ENCODE measurements at places on chromosomes 13 and 19.

- DNase-seq, result no peak
Observed at GRCh38 chr19:4173479-4174212, 8.7 kb downstream of the SIRT6 start.

- no peak for DNase-seq
Observed at GRCh38 chr19:14699641-14700040, 9.8 kb downstream of the ZNF333 start.

GRCh38 chr13:26061947-26062346 is 10.1 kb upstream of the SHISA2 start:
- no peak for DNase-seq

DNA sequence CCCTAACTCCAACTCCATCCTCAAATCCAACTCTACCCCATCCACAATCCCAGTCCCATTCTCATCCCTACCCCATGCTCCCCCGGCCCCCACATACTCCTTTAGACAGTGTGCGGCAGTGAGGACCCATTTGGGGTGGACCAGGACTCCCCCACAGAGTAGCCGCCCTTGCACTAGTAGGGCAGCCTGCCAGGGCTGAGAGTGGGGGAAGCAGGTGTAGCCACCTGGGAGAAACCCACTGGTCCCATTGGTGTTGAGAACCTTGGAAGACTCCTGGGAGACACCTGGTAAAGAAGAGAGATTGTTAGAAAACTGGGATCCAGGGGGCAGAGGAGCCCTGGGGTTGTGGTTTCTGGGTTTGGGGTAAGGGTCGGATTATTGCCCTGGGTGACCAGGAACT is 4.6 kb downstream of the KLK13 start:
- no peak for DNase-seq

DNA sequence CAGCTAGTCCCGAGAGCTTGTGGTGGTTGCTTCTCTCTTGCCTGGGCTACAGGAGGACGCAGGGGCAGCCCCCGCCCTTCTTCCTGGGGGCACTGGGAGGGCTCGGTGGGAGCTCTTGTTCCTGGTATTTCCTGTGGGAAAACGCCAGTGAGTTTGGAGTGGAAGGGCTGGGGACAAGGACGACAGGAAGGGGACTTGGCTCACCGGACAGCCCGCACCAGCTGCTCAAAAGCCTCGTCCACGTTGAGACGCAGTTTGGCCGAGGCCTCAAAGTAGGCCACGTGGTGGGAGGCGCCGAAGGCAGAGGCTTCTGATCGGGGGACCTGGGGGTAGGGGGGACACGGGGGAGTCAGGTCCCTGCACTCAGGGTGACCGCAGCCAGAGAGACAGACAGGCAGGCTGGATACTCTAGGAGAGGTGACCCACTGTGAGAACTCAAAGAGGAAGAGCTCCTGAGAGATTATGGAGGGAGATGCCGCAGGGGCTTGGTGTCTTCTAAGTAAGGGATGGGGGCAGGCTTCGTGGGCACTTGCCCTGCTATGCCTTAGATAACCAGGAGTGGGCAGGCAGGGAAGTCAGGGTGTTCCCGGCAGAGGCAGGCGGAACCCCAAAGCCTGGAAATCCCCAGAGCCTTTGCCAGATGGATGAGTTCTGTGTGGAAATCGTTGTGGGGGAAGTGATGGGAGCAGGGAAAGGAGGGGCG is 4.3 kb downstream of the RRAS start:
- no peak for DNase-seq

DNA sequence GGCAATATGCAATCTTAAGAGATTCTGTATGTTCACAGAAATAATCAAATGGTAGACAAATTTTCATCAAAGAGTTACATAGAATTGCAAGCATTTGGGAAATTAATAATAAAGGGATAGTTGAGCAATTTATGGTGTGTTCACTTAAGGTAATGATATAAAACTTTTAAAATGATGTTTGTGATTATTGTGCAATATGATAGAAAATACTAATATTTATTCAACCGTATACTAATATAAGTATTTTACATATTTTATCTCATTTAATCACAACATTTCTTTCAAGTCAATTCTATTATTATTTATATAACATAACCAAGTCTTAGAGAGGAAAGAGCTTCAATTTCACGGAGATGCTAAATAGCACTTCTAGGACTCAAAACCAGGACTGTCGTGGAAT is 716.8 kb upstream of the MIR17HG start:
- DNase-seq, result no peak

DNA sequence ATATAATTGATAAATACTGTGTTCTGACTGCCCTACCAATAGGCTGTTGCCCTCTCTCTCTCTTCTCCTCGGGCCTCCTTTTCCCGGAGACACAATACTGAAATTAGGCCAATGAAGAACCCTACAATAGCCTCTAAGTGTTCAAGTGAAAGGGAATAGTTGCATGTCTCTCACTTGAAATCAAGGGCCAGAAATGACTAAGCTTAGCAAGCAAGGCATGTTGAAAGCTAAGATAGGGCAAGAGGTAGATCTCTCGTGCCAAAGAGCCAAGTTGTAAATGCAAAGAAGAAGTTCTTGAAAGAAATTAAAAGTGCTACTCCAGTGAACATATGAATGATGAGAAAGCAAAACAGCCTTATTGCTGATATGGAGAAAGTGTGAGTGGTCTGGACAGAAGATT is 13.3 kb downstream of the KATNAL1 start:
- DNase-seq, result no peak

DNA sequence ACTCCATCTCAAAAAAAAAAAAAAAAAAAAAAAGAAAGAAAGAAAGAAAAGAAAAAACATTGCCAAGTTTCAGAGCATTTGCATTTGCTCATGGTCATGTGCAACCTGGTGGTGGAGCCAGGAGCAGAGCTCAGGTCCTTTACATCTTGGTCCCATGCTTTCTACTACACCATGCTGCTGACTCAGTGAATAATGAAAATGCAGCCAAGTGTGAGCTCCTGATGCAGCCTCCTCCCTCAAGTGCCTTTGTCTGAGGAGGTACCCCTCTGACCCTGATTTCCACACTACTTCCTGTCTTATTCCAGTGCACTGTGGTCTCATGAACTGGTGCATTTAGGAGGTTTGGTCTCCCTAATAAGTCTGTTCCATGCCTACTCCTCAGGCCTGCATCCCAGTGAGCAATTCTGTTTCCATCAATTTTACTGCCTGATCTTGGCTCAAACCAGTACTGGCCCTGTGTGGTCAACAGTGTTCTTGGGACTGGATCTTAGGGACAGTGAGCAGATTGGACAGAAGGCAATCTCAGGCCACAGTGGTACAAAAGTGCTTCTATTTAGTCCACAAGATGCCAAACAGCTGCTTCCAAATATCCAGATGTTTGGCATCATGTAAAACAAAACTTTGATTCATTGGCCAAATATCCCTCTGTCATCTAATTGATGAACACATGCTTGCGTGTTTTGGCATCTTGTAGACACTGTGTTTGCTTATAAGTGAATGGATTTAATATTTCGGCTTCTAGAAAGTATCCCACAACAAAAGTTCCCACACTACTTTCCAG is 28.8 kb upstream of the LRCH1 start:
- no peak for DNase-seq

DNA sequence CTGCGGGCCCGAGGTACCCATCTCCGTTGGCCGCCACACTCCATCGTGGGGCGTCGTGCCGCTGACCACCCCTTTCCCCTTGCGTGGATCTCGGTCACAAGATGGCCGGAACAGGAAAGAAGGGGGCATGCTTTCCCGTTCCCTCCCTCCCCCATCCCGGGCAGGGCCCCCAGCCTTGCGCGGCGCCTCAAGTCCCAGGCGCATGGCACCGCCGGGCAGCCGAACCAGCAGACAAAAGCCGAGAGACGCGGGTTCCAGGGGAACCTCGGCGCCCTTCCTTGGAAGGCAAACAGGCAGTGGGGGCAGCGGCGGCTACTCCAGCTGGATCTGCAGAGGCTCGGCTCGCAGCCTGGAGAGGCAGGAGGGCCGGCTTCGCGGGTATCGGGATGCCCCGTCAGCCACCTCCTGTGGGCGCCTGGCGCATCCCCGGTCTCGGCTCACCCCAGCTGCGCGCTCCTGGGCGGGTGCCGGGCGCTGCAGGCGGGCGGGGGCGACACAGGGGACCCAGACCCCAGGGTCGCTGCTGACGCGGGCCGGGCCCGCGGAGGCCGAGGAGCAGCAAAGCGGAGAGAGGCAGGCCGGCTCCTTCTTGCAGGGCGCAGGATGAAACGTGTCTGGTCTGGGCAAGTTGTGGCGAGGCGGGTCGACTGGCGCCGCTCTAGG is 439 bp downstream of the DZIP1 start:
- peak; percentile 66 for DNase-seq

DNA sequence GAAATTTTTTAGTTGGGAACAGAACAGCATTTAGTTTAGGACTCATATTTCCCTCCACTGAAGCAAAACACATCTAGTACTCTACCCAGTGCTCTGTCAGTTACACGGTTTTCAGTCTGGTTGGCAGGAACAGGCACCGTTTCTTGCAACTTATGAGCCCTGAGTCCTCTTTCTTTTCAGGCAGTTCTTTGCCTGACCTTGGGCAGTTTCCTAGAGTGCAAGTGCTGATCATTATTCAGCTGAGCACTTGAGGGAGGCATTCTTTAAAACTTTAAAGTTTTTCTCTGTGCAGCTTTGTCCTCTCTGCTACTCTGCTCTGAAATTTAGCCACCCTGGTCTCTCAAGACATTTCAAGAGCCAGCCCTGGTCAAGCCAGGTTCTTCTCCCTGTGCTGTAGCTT is 96.1 kb downstream of the MYO16 start:
- no peak for DNase-seq

DNA sequence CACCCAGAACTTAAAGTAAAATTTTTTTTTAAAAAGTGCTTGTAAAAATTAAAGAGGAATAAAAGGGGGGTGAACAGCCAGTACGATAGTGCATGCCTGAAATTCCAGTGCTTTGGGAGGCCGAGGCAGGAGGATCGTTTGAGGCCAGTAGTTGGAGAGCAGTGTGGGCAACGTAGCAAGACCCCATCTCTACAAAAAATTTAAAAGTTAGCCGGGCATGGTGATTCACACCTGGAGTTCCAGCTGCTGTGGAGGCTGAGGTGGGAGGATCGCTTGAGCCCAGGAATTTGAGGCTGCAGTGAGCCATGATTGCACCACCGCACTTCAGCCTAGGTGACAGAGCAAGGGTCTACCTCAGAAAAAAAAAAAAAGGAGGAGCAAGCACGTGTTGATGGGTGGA is 7.8 kb downstream of the ADAMTSL5 start:
- no peak for DNase-seq

GRCh38 chr13:28409648-28410047 is 85.3 kb downstream of the FLT1 start:
- no peak for DNase-seq

DNA sequence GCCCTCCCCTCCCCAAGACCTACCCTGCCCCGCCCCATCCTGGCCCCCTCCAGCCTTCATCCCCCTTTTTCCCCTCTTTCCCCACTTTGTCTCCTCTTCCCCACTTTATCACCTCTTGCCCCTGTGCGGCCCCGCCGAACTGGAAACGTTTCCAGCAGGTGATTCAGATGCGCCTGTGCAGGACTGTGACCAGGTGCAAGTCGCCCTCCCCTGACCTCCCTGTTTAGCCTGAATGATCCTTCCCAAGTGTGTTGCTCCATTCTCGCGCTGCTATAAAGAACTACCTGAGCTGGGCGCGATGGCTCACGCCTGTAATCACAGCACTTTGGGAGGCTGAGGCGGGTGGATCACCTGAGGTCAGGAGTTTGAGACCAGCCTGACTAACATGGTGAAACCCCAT is 25.9 kb downstream of the ZNF791 start:
- no peak for DNase-seq

- DNase-seq, result no peak
Observed at GRCh38 chr13:53324656-53325055, 296.0 kb downstream of the OLFM4 start.

DNA sequence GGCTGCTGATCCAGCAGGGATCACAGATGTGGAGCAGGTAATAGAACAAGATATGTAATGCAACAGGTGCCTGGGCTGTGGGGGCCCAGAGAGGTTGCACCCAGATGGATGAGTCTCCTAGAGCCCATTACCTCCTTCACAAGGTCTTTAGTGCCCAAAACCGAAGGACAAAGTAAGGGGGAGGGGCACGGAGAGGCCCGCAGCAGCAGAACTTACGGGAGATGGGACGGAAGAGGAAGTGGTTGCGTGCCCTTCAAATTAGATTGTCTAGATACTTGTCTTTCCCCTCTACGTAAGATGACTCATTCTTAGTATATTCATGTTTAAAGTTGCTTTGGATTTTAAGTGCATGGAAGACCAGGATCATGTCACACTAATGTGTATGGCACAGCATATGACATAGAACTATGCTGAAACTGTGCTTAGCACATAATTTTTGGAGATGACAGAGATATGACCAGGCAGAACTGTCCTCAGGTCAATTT is 5.7 kb upstream of the MRPS31 start:
- DNase-seq, result no peak

DNA sequence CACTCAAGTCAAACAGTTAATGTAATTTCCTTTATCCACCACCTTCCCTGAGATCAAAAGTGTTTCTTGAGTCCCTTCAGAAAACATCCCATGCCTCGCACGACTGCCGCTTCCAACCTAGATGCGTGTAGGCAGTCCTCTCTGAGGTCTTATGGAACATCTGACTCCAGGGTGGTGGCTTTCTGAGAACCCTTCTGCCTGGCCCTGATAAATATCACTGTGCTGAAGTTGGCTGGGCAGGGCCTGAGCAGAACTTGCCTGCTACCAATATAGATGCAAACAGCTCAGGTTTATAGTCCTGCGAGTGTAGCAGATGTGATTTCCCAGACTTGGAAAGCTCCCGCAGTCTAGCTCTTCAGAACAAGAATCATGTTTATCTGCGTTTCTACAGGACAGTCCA is 61.1 kb upstream of the GPR12 start:
- no peak for DNase-seq

- no peak for DNase-seq
Observed at GRCh38 chr13:66264971-66265370, 965.2 kb downstream of the PCDH9 start.

GRCh38 chr13:114142640-114143490 is 10.4 kb upstream of the RASA3 start:
- peak; percentile 75 for DNase-seq

- DNase-seq, result no peak
Observed at GRCh38 chr13:47298506-47298905, 401.7 kb upstream of the HTR2A start.

- DNase-seq, result no peak
Observed at GRCh38 chr13:109158383-109158782, 529.0 kb downstream of the MYO16 start.

- DNase-seq, result peak; percentile 84
Observed at GRCh38 chr19:16771618-16772017, 52.0 kb downstream of the NWD1 start.

GRCh38 chr19:50252111-50252886 is 48.9 kb downstream of the MYH14 start:
- DNase-seq, result no peak

DNA sequence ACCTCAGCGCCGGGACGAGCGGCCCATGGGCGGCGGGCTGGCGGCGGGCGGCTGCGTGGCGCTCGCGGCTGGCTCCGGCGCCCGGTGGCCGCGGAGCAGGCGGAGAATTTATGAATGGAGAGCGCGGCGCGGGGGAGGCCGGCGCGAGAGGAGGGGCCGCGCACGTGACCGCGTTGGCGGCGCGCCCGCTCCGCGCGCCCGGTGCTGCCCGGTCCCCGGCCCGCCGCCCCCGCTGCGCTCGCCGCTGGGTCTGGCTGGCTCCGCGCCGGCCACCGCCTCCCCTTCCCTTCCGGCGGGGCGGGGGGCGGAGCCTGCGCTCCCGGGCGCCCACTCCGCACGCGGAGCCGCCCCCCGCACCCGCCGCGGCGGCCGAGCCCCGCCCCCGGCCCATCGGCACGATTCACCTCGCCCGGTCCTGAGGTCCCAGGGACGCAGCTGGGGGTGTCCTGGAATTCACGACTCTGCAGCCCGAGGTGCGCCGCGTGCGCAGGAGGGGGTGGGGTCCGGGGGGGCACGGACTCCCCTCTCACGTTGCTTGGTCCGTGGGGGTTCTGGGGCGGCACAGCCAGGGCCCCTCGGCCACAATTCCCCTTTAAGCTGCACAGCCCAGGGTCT is at the start of gene CBARP:
Gene CBARP, minus strand, starts transcription at position 252 of the 615 bp plus-strand sequence. CDS start 1,905 bp downstream, outside the sequence.
- DNase-seq, result no peak
